SK-N-SH (cell line): ENCODE measurements at places on chromosomes 1 and 21.

DNA sequence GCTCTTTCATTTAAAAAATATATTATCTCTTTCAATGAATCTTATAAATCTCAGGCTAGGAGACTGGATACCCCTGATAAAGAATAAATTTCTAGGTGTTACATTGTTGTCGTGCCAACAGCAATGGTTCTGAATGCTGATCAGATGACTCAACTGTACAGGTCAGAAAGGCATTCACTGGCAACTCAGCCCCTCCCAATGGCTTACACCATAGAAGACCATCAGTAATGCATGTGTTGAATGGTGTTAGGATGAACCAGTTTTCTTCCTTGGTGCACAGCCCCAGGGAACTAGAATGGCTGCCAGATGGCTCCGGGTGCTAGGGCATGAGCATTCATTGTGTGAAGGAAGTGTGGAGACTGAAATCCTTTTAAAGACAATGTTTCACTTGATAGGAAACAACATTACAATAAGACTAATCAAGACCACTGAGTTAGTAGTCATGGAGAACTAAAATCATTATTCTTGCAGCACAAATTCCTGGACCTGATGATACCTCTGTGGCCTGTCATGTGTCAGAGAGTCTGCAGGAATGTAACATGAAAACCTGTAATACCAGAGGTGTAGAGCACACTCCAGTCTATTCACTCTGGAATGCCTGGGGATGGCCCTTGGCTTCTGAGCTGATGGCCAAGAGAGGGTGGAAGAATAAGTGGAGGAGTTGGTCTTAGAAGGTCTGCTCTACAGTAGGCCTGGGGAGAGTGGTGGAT lies 187.7 kb upstream of the LMO4 start:
- DNase-seq, result no peak

DNA sequence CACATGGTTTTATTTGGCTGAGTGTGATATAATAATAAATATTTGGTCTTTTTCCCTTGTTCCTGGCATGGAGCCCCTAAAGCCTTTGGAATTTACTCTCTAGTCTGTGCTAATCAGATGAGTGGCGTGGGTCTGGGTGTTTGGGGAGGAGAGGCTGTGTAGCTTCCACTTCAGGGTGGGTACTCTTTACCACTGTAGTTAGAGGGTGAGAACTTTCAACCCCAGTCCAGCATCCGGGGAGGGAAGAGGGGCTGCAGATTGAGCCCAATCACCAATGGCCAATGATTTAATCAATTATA lies 20.0 kb downstream of the USP25 start:
- DNase-seq, result no peak

- no peak for DNase-seq
Observed at GRCh38 chr1:27026621-27027574, 14.2 kb upstream of the TENT5B start.

- DNase-seq, result peak; percentile 55
Observed at GRCh38 chr1:207049974-207050391, 1.0 kb downstream of the YOD1 start.

DNA sequence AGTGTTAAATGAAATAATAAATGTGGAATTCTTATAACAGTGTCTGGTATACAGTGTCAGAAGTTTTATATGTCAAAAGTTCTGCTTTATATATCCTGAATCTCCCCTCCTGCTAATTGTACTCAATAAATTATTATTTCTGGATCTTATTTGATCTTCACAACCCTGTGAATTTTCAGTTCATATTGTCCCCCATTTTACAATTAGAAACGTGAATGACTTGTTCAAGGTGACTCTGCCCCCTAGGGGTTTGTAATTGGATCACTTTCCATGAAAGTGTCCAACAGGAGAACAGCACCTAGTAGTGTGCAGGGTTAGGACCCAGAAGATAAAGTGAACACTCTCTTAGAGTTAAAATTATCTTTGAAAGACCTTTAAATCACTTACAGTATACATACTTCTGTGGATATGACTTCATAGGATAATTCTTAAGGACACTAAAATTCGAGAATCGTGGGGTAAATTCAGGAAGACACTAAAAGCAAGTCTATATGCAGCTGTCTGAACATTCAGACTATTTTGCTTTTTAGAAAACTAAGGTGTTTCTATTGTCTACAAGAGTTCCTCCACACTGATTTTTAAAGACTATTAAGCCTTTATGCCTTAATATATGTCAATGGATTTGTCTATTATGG lies 4.5 kb upstream of the DDR2 start:
- DNase-seq, result no peak

- DNase-seq, result no peak
Observed at GRCh38 chr1:196142111-196142640, 466.1 kb downstream of the KCNT2 start.
